Dorsolateral prefrontal cortex (tissue), 122 donors: ENCODE measurements at places on chromosomes 12 and 14. TPM values are rescaled to one million over a fixed set of nuclear protein-coding genes. Genes with fewer than 3 reads are reported as not detected.

Gene ACVRL1
- total RNA-seq = 17.7 TPM

Gene ASCL1
- total RNA-seq = 7.8 TPM

Gene NR4A1
- 26.8 TPM for total RNA-seq

Gene P2RX2
- total RNA-seq = not detected

Gene JDP2
- total RNA-seq = 35.4 TPM

Gene RNF212B
- not detected for total RNA-seq

Gene ART4
- total RNA-seq = not detected

Gene GLT8D2
- total RNA-seq = 5.0 TPM

Gene ALDH2
- total RNA-seq = 295 TPM

Gene TAS2R7
- 1.4 TPM for total RNA-seq

Gene GRIP1
- total RNA-seq = 21.4 TPM

Gene EFCAB11
- total RNA-seq = 9.5 TPM

Gene PTGR2
- total RNA-seq = 22.6 TPM

Gene DBX2
- 3.9 TPM for total RNA-seq

Gene KRT79
- total RNA-seq = not detected

Gene OR4K14
- not detected for total RNA-seq

Gene GYS2
- 0.19 TPM for total RNA-seq

Gene TBC1D30
- 20.3 TPM for total RNA-seq

Gene STXBP6
- 28.6 TPM for total RNA-seq

Gene ISM2
- 0.60 TPM for total RNA-seq

Gene DTD2
- total RNA-seq = 22.0 TPM

Gene BCL11B
- total RNA-seq = 10.8 TPM

Gene RERG
- total RNA-seq = 17.5 TPM

Gene SPX
- 20.8 TPM for total RNA-seq

Gene NGB
- 20.9 TPM for total RNA-seq

Gene LRRIQ1
- total RNA-seq = 6.0 TPM

Gene KLHL33
- 0.85 TPM for total RNA-seq

Gene KRT77
- not detected for total RNA-seq

Gene USP44
- total RNA-seq = 1.9 TPM

Gene PUS1
- total RNA-seq = 33.1 TPM

Gene DTX1
- total RNA-seq = 58.0 TPM
